ENCODE measurements at places on chromosomes 1 and 21.

DNA sequence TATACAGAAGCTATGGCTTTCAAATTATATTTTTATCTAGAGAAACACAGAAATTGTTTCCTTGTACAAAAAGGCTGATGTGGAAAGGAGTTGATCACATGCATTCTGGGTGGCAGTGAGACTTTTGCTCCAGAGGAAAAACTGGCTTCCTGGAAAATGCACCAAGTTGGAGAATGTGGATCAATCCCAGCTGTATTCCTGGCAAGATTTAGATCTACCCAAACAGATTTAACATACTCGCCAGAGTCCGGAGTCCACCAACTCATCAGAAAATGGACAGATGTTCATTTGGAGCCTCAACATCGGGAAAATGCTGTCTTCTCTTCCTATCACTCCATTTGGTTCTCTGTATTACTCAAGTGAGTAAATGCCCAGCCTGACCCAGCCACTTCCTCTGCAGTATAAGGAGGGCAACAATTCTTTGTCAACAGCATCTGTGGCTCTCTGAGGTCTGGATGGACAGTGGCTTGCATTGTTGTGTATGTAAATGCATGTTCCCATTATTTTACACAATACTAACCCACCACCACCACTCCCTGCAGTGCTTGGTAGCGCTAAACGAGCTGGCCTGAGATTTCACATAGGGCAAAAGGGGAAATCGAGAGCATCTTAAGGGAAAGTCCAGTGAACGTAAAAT lies 226.2 kb upstream of the IRF2BP2 start:
- DNase-seq = no peak

- no peak for DNase-seq
Measured at GRCh38 chr1:170555370-170555769, 23.4 kb downstream of the GORAB start.

DNA sequence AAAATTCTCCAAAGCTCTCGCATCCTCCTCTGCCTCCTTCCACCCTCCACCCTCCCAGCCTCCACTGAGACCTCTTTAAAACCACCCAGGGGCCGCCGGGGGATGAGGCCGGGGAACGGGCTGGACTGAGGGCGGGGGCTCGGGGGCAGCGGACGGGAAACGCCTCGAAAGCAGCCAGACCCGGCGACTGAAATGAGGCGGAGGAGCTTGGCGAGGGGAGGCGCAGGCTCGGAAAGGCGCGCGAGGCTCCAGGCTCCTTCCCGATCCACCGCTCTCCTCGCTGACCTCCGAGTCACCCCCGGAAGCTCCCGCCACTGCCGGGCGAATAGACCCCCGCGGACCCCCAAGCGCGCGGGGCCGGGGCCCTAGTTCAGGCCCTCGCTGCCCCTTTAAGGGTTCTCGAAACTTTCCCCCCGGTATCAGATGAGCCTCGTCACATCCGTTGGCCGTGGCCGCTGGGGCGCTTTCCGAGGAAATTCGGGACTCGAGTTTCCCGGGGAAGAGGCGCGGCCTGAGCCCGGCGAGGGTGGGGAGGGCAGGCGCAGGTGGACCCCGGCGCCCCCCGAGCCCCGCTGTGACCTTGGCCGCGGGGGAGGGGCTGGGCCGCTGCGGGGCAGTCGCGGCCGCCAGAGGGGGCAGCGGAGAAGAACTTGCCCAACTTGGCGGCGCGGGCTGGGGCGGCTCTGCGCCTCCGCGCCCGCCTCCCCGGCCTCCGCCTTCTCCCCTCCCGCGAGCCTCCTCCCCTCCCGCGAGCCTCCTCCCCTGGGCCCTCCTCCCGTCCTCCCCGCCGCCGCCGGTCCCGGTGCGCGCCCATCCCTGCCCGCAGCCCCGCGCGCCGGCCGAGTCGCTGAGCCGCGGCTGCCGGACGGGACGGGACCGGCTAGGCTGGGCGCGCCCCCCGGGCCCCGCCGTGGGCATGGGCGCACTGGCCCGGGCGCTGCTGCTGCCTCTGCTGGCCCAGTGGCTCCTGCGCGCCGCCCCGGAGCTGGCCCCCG lies at the start of gene BACE2:
BACE2 (plus strand) TSS at position 813 of the 995 bp plus-strand sequence; CDS start at position 917, 104 bp downstream.
- DNase-seq = no peak

DNA sequence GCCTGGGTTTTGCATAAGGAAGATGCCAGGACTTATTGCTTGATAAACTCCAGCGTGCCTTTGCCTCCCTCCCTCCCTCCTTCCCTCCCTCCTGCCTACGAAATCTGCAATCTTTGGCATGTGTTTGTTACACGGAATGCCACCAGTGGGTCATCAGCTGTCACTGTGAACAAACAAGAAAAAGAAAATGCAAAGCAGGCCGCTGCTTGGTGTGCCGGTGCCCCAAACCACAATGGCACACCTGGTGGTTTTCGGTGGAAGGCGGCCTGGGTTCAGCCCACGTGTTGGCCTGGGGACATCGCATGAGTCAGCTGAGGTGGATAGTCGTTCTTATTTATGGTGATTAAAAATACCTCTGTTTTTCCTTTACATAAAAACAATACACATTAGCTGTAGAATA lies 16.3 kb upstream of the IFNLR1 start:
- no peak for DNase-seq

GRCh38 chr1:34929497-34929852 lies at the start of gene DLGAP3:
Gene DLGAP3 (minus strand): TSS chr1:34929650. CDS start chr1:34905383, 24,267 bp downstream.
- DNase-seq = peak; percentile 40

- DNase-seq = no peak
Measured at GRCh38 chr1:22854688-22855565, 117.7 kb downstream of the LACTBL1 start.

- peak; percentile 48 for DNase-seq
Measured at GRCh38 chr1:23543707-23544443, 12.8 kb upstream of the E2F2 start.
